Glutamatergic neuron (in vitro differentiated cells): ENCODE measurements at places on chromosomes 2 and 18. TPM values are rescaled to one million over a fixed set of nuclear protein-coding genes. Genes with fewer than 3 reads are reported as not detected.

The CTIF gene
- 137 TPM for total RNA-seq

The GCA gene
- total RNA-seq, result 19.7 TPM

The BOLL gene
- total RNA-seq, result not detected

The DLX1 gene
- 0.61 TPM for total RNA-seq

The LYG2 gene
- not detected for total RNA-seq

The MAP3K19 gene
- total RNA-seq, result not detected

The MMADHC gene
- 74.3 TPM for total RNA-seq

The COLEC11 gene
- total RNA-seq, result not detected

The SPEG gene
- total RNA-seq, result 92.9 TPM

The KHK gene
- total RNA-seq, result 5.3 TPM

The CHST10 gene
- 25.0 TPM for total RNA-seq

The GRP gene
- total RNA-seq, result not detected

The NYAP2 gene
- 0.32 TPM for total RNA-seq

The MYCN gene
- 43.8 TPM for total RNA-seq

The SALL3 gene
- 23.4 TPM for total RNA-seq

The LINC00305 gene
- not detected for total RNA-seq
